ENCODE measurements at places on chromosomes 12 and 14. TPM values are rescaled to one million over a fixed set of nuclear protein-coding genes. Genes with fewer than 3 reads are reported as not detected.

Gene IFNG-AS1
- total RNA-seq: not detected

Gene SLCO1B3
- not detected for total RNA-seq

Gene CCDC60
- total RNA-seq: 31.8 TPM

Gene KRT6C
- total RNA-seq: 0.71 TPM

Gene COX8C
- total RNA-seq: not detected

Gene GPR162
- total RNA-seq: 4.6 TPM

Gene ARMH4
- total RNA-seq: 29.8 TPM

Gene MYL6
- 2,469 TPM for total RNA-seq

Gene USP44
- 13.5 TPM for total RNA-seq

Gene ADAM20
- 0.17 TPM for total RNA-seq

Gene L2HGDH
- 13.9 TPM for total RNA-seq

Gene MDM2
- 211 TPM for total RNA-seq

Gene TCL1B
- total RNA-seq: 0.32 TPM

Gene SLC17A8
- total RNA-seq: 0.76 TPM

Gene FBXW8
- 16.3 TPM for total RNA-seq

Gene REM2
- 12.1 TPM for total RNA-seq

Gene KCNC2
- 0.85 TPM for total RNA-seq

Gene TFCP2
- total RNA-seq: 20.6 TPM

Gene PTPN21
- total RNA-seq: 5.9 TPM

Gene GPRC5D
- not detected for total RNA-seq

Gene C12orf54
- total RNA-seq: not detected

Gene RFLNA
- 3.9 TPM for total RNA-seq

Gene TC2N
- 2.6 TPM for total RNA-seq

Gene RERG
- total RNA-seq: 2.0 TPM

Gene CLECL1
- total RNA-seq: 1.2 TPM

Gene FBXO21
- 31.8 TPM for total RNA-seq

Gene GMFB
- 47.3 TPM for total RNA-seq

Gene ZNF839
- total RNA-seq: 12.8 TPM

Gene ANHX
- total RNA-seq: 0.71 TPM

Gene CMKLR1
- total RNA-seq: not detected

Gene METTL17
- total RNA-seq: 46.3 TPM

Gene ART4
- total RNA-seq: 0.25 TPM

Gene SLC25A29
- 41.2 TPM for total RNA-seq

Gene EPYC
- total RNA-seq: not detected

Gene SERPINA6
- 0.27 TPM for total RNA-seq

Gene SLC24A4
- total RNA-seq: under 0.01 TPM

Gene SOAT2
- total RNA-seq: not detected

Gene KLRF1
- 0.38 TPM for total RNA-seq

Gene ALDH1L2
- total RNA-seq: 39.7 TPM

Gene C1S
- 3.0 TPM for total RNA-seq

Gene GLT1D1
- total RNA-seq: not detected

Gene CPM
- 12.7 TPM for total RNA-seq

Gene FGD4
- 11.5 TPM for total RNA-seq

Gene LRP1-AS
- 0.81 TPM for total RNA-seq

Gene PLEKHD1
- 1.1 TPM for total RNA-seq

Gene PLBD1
- 16.5 TPM for total RNA-seq

Gene SSPN
- 0.54 TPM for total RNA-seq

Gene PTPRO
- 21.1 TPM for total RNA-seq

Gene EML5
- 3.7 TPM for total RNA-seq

Gene BRAP
- total RNA-seq: 20.2 TPM

Gene DHRS4
- 14.6 TPM for total RNA-seq

Gene C12orf50
- not detected for total RNA-seq

Gene RASAL1
- 0.66 TPM for total RNA-seq

Gene MUCL1
- not detected for total RNA-seq

Gene VDR
- 0.08 TPM for total RNA-seq

Gene RNF41
- total RNA-seq: 41.4 TPM

Gene LRFN5
- 19.7 TPM for total RNA-seq

Gene PLCZ1
- total RNA-seq: not detected

All from motor neuron (in vitro differentiated cells).